ENCODE measurements at places on chromosomes 1 and 21.

GRCh38 chr1:242431786-242432185, 92.7 kb downstream of the PLD5 start:
- DNase-seq, result no peak

- DNase-seq, result no peak
Observed at GRCh38 chr21:46038871-46039397, 57.4 kb downstream of the COL6A1 start.

DNA sequence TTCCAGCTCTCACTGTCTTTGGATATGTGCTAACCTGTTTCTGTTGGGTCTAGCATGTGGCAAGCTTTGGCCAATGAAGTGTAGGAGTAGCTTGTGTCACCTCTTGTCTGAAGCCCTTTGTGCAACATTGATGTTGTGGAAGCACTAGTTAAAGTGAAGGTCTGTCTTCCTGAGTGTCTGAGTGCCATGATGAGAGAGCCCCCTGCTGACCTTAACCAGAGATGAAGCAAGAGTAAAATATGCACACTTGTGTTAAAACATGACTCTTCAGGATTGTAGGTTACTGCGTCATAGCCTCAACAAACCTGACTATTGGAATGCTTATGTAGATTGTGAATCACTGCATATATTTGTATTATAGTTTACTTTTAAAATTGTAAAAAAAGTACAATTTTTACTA, 103.7 kb downstream of the NCAM2 start:
- peak; percentile 26 for DNase-seq

DNA sequence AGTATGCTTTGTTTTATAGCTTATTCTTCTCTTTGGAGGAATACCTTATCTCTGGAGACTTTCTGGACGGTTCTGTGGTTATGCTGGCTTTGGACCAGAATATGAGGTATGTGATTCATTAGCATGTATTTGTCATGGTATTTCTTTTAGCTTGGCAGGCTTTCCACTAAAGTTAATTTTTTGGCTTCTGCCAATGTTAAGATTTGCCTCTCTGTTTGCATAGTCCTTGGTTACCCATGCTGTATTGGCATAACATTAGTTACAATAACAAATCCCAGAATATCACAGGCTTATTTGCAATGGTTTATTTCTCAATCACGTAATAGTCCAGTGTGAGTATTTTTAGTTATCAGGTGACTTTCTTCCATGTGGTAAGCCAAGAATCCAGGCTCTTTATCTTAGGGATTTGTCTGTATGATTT, 9.7 kb downstream of the ZMPSTE24 start:
- no peak for DNase-seq

DNA sequence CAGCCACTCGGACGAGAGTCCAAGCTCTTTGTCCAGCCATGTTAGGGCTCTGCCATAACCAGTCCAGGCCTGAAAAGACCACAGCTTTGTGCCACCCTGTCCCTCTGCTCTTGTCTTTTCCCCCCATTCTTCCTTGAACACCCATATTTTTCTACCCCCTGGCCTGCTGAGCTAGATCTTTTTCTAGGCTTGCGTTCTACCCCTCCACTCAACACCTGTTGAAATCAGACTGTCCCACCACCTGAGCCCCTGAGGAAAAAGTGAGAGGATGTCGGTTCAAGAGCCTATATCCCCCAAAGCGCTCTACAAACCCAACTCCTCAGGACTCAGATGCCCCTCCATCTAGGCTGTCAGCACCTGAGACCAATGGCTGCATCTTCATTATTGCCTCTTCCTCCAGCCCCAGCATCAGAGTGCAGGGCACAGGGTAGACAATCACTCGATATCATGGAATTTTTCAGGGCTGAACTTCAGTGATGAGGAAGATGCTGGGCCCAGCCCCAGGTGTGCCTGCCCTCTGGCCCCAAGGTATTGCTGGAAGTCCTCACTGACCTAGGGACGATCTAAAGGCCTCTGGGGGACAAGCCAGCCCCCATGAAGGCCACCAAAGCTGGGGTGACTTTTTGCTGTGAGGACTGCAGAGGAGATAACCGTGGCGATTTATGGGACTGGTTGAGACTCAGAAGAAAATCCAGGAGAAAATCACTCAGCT, 75.3 kb downstream of the CD247 start:
- DNase-seq, result no peak

- DNase-seq, result no peak
Observed at GRCh38 chr1:32724678-32725614, 22.4 kb upstream of the SYNC start.

DNA sequence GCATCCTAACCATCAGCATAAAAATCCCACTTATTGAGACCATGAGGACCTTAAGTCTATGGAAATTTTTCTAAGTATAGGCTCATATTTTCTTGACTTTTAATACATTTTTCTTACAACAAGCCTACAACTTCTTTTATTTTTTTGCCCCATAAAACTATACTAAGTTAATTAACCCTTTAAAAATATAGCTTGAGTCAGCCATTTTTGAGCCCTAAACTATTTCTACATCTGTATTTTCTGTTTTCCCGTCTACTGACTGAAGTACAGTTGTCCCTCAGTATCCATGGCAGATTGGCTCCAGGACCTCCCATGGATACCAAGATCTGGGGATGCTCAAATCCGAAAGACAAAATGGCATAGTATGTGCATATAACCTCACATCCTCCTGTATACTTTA, 55.0 kb downstream of the CHD1L start:
- DNase-seq, result no peak

DNA sequence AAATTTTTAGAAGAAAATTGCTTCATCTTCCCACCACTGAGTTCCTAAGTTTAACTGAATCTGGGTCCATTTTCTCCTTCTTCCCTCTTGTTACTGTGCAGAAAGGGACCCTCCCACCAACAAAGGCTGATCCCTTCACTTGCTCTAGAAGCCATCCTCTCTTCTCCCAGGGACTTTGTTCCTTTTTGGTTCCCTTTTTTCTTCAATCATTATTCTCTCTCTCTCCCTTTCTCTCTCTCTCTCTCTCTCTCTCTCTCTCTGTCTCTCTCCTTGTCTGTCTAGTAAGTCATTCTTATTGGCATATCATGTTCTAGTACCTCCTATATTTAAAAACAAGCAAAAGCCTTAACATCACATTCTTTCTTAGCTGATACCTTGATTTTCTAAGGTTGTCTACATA, 31.7 kb upstream of the GADD45A start:
- DNase-seq, result no peak

GRCh38 chr1:86811142-86811924, 102.6 kb downstream of the SELENOF start:
- no peak for DNase-seq

- DNase-seq, result no peak
Observed at GRCh38 chr1:21278208-21278859, 11.9 kb downstream of the ECE1 start.

DNA sequence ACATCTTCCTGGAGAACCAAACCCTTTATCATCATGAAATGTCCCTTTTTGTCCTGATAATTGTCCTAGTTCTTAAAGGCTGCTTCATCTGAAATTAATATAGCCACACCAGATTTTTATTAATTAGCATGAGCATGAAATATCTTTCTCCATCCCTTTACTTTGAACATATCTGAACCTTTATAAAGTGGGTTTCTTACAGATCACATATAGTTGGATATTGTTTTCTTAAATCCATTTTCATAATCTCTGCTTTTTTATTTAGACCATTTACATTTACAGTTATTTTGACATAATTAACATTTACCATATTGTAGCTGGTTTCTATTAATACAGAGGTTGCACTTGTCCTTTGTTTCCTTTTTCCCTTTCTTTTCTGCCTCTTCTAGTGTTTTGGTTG, 17.2 kb downstream of the SHCBP1L start:
- no peak for DNase-seq

All from NCI-H1417 treated with DMSO at 0.1 percent for 48 hours (cell line).